ENCODE measurements at places on chromosomes 4 and X.

DNA sequence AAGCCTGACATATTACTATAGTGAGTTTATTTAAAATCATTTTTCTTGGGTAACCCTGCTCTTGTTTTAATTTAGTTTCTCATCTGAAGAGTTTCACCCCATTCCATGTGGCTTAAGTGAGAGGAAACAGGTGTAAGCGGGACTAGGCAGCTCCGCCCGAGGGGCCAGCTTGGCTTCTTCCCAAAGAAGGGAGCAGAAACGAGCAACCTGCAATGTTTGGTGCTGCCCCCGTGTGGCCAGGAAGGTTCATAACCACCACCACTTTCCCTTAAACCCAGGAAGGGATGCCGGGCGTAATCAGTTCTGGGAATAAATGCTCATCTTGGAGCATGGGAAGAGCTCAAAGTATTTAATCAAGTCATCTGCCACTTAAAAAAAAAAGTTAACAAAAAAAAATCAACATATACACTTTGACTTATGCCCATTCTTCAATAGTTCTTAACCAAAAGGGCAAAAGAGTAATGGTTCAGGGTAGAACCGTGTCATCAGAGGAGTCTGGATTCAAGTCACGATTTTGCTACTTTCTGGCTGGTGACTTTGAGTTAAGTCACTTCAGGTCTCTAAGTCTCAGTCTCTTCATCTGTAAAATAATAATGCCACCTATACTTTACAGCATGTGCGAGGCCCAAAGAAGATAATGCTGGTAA lies 147.9 kb downstream of the NSUN7 start:
- peak; percentile 80 for DNase-seq

GRCh38 chr4:3871181-3871852 lies 105.1 kb downstream of the ADRA2C start:
- no peak for DNase-seq

DNA sequence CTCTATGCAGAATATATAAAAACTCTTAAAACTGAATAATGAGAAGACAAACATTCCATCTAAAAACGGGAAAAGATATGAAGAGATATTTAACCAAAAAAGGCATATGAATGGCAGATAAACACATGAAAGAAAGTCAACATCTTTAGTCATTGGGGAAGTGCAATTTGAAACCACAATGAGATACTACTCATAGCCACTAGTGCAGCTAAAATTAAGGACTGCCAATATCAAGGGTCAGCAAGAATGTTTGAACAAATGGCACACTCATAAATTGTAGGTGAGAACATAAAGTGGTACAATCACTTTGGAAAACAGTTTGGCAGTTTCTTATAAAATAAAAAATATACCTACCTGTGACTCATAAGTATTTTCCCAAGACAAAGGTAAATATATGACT lies 534.9 kb upstream of the DIPK2B start:
- no peak for DNase-seq

- no peak for DNase-seq
These were observed 374.9 kb upstream of the AADAT start for GRCh38 chr4:170464614-170465197.

DNA sequence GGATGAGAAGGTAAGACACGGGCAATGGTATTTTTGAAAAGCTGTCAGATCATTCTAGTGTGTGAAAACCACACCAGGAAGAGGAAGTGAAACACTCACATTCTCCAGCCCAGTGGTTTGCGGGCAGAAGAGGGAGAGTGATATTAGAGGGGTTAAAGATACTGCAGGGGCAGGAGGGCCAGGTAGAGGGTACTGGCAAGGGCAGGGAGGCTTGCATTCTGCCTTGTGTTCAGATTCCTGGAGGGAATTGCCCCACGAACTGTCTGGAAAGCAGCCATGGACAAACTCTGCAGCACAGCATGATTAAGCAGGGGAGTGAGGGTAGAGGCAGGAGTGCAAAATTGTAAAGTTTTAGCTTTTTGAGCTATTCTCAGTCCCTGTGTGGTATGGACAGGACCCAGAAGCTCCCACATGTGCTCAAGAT lies 30.9 kb downstream of the NIPAL1 start:
- peak; percentile 89 for DNase-seq
